ENCODE measurements at places on chromosomes 2 and 18. TPM values are rescaled to one million over a fixed set of nuclear protein-coding genes. Genes with fewer than 3 reads are reported as not detected.

HSBP1L1 gene
- 42.7 TPM for total RNA-seq

LYG2 gene
- not detected for total RNA-seq

DNA sequence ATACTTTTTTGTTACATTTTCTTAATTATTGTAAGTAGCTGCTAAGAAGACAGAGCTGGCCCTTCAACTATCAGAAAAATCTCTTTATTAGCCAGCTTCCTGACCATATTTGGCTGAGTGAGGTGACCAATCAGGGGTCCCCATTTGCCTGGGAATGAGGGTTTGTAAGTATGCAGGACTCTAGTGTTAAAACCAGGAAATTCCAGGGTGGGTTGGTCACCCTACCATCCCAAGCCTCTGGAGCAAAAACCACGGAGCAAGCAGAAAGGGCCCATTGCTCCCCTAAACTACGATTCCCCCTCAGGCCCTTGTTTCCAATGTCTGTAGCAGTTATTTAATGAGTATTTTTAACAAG lies 165.6 kb upstream of the NCKAP5 start:
- no peak for DNase-seq

DNA sequence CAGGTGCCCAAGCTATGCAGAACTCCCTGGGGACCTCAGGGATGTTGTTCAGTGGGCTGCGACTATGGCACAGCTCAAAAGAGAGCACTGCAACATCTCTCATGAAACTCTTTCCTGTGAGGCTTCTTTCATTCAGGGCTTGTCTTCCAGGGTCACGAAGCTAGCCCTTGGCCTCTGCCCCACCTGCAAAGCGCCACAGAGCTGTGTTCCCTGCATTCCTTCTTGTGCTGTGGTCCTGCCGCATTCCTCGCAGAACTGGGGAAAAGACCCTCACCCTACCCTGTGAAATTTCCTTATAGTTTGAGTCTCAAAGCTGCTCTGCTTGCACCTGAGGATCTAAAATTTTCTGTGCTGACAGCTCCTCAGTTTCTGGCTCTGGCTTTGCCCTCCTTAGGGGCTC lies 26.3 kb upstream of the ITGB6 start:
- no peak for DNase-seq

DNA sequence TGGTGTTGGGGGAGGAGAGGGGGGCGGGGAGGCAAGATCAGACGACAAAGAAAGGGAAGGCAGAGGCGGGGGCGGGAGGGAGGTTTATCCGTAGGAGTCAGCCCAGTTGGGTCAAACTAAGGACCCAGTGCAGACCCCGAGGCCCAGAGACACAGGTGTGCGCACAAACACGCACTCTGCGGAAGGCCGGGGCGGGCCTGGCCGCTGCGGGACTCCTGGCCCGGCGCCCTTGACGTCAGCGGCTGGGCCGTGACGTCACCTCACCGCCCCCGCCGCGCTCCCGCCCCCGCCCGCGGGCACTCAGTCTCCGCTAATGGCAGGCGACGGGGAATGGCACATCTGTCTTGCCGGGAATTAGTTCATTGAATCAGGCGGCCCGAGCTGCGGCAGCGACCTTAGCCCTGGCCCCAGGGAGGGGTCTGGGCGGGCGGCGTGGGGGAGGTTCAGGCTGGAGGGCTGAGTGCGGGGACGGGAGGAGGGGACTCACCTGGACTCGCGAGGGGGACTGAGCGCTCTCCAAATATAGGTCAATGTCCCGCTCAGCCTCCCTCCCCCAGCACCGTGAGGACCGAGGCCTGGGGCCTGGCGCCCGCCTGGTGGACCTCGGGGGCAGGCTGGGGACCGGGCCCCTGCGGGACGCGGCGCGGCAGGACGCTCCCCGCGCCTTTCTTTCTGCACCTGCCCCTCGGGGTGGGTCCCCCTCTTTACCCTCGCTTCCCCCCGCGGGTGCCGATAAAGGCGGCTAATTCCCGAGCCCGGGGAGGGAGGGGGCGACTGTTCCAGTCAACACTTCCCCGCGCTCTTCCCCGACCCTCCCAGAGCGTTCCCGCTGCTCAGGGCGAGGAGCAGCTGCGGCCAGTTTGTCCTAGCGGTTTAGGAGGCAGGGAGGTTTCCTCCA lies 15.5 kb upstream of the ECEL1 start:
- DNase-seq, result no peak

DNA sequence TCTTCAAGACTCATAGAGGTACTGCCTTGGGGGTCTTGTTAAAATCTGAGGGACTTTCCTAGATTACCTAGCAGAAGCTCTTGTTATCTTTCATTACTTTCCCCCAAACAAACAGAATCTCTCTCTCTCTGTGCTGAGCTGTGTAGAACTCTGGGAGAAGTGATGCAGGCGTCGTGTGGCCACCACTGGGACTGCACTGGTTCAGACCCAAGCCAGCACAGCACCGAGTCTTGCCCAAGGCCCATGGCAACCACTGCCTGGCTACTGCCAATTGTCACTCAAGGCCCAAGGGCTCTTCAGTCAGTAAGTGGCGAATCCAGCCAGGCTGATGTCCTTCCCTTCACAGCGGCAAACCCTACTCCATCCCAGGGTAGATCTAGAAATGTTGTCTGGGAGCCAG lies 28.6 kb downstream of the PPP1R1C start:
- DNase-seq, result no peak

DNA sequence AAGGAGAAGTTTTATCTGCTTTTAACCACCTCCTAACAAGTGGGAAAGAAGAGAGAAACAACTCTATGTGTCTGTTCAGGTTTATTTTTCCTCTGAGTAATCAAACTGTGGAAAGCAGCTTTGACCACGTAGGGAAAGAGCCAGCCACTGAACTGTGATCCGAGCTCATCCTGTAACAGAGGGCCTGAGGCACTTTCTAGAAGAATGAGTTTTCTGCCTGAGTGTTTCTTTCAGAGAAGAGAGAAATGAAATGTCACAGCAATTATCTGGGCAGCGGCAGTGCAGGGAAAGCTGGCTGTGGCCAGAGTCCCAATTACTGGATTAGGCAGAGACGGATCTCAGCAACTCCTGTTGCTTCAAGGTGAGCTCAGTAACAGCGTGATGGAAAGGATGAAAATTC lies 151.9 kb downstream of the CD226 start:
- no peak for DNase-seq

GRCh38 chr18:45512363-45512953 lies 102.8 kb upstream of the SLC14A2 start:
- no peak for DNase-seq

DNA sequence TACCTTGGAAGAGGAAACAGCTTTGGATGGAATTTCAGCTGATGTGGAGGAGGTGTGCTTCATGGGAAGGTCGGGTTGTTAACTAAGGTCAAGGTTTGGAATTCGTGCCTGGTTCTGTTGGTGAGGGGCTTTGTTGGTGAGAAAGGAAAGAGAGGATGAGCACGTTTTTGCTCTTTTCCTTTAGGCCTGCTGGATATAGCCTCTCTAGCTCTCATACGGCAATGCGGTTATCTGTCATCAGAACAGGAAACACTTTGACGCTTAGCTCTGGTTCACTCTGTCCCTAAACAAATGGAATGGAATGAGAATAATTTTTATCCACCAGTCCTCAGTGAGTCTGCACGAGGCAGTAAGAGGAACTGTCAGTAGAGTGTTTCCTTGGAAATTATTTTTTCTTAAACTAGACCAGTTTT lies 169.7 kb upstream of the NOSTRIN start:
- no peak for DNase-seq

GRCh38 chr2:158781353-158781961 lies 13.7 kb upstream of the DAPL1 start:
- DNase-seq, result no peak

GRCh38 chr2:72765997-72766609 lies 59.7 kb downstream of the EXOC6B start:
- DNase-seq, result no peak

- no peak for DNase-seq
Observed at GRCh38 chr18:6024745-6025248, 129.5 kb upstream of the TMEM200C start.

DNA sequence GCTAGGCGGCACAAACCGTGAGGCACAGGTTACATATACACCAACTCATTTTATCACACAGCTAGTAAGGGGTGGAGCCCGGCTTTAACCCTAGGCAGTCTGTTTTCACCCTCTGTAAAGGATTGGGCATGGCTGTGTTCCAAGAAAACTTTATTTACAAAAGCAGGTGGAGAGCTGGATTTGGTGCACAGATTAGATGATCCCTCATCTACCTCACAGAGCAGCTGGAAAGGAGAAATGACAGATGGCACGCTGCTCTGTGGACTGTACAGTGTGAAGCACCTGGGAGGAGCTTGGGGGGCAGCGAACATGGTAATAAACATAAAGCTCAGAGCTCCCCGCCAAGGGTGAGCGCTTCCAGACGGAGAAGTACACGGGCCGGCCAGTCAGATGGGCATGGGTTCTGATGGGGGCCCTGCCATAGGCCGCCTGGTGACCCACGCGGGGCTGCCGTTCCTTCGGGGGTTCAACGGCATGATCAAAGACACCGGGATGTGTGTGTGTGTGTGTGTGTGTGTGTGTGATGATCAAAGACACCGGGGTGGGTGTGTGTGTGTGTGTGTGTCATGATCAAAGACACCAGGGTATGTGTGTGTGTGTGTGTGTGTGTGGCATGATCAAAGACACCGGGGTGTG lies 862 bp upstream of the TMEM177 start:
- no peak for DNase-seq

- no peak for DNase-seq
Observed at GRCh38 chr2:117942551-117942950, 71.3 kb downstream of the CCDC93 start.

DNA sequence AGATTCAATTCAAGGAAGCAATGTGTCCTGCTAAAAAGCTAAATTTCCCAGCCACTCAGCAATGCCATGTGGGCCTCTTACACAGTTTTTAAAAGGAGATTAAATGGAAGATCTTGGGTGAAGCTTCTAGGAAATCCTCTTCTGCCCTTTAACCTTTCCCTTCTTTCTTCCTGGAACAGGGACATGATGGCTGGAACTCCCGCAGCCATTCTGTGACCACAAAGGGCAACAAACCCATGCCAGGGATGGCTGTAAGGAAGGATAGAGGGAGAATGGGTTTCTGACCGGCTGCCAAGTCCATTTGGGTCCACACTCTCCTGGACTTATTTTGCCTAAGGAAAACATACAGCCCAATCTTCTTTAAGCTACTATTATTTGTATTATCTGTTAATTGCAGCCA lies 52.6 kb upstream of the ASAP2 start:
- no peak for DNase-seq

GRCh38 chr18:35605686-35606417 lies 24.3 kb downstream of the GALNT1 start:
- no peak for DNase-seq

All from CD4-positive, alpha-beta T cell (primary cell).